ENCODE measurements at places on chromosomes 1 and 21.
A peak's percentile ranks its signal among the peaks of the same experiment; 100 is the strongest.

DNA sequence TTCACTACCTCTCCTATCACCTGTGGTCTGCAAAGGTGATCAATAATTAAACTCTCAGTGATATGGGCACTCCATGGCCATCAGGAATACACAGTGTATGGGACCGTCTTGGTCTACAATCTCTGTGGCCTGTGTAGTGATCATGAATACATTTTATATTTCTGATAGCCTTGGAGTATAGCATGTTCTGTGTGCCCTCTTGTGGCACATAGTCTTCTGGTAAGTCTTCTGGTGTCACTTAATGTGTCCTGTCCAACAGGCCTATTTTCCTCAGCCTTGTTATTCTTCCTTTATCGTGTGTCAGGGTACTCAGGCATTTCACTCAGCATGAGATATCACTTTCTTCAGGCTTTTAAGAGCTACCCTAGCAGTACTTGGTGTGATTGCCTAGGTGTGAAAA, 393.6 kb downstream of the AGBL4 start:
- DNase-seq, result no peak

GRCh38 chr1:41653574-41653973, 169.1 kb upstream of the EDN2 start:
- no peak for DNase-seq

DNA sequence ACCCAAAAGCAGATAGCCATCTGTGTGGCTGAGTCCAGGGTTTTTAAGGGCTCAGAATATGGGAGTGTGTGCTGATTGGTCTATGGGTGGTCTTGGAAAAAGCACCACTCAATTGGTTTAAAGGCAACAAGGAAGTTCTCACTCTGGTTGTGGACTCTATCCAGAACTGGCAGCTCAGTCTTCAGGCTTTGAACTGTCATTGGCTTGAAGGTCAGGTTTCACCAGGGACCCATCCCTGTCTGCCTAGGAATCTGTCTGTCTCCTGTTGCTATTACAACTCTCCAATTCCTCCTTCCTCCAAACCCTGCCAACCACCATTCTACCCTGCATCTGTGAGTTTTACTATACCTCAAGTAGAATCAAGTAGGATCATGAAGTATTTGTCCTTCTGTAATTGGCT, 341.7 kb upstream of the ADGRL2 start:
- no peak for DNase-seq

DNA sequence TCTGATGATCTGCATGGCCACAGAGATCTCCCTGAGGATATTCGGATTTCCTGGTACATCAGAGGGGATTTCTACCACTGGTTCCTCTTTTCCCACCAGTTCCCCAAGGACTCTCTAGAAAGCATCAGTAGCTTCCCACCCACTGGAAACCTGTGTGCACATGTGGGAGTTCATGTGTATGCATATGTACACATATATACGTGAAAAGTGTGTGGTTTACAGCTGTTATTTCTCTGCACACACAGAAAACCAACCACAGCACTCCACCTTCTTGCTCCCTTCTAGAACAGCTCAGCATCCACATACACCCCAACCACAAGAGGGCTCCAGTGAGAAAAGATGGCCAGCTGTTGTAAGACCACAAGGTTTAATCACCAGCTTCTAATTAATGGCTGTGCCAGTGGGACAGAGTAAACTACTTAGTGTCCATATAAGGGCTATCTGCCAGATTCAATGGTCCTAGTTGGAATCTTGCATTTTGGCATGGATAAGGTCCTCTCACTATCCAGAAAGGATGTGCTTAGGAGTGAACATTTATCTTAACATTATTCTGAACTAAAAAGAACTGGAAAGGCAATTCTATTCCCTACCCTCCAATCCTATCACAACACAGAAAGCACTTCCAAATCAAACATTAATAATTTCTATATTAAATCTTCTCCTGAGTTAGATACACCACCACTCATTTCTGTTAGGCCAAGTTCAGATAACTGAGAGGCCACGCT, 24.1 kb downstream of the GPR3 start:
- DNase-seq, result no peak

GRCh38 chr1:59967141-59967697, 40.6 kb upstream of the CYP2J2 start:
- no peak for DNase-seq

- DNase-seq, result no peak
These were observed 423.1 kb downstream of the HLX start for GRCh38 chr1:221302357-221302756.

GRCh38 chr1:160797271-160797709, 1.3 kb downstream of the LY9 start:
- no peak for DNase-seq

GRCh38 chr1:12416101-12416500, 186.3 kb downstream of the VPS13D start:
- no peak for DNase-seq

- DNase-seq, result no peak
These were observed 63.2 kb downstream of the SYDE2 start for GRCh38 chr1:85137660-85138059.

GRCh38 chr1:163932901-163933300, 611.1 kb downstream of the NUF2 start:
- DNase-seq, result no peak

GRCh38 chr1:109279615-109280278, 3.2 kb downstream of the PSRC1 start:
- DNase-seq, result no peak

GRCh38 chr1:65105596-65105995, 42.4 kb upstream of the AK4 start:
- no peak for DNase-seq

- DNase-seq, result no peak
These were observed 62.7 kb upstream of the BCL10 start for GRCh38 chr1:85339089-85339488.

DNA sequence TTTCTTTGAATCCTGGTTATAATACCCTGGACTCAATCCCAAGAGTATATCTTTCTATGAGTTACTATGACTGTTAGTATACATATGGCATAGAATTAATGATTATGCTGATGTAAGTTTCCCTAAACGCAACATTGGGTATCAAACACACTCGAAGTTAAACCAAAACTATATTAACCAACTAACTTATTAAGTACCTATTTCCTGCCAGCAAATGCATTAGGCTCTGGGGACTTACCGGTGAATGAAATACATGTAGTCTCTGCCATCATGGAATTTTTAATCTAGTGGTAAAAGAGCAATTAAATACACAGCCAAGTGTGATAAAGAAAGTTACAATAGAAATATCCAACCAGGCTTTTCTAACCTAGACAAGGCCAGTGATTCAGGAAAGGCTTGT, 193.6 kb upstream of the ADGRL2 start:
- no peak for DNase-seq

GRCh38 chr1:116878804-116879477, 30.8 kb upstream of the PTGFRN start:
- no peak for DNase-seq

DNA sequence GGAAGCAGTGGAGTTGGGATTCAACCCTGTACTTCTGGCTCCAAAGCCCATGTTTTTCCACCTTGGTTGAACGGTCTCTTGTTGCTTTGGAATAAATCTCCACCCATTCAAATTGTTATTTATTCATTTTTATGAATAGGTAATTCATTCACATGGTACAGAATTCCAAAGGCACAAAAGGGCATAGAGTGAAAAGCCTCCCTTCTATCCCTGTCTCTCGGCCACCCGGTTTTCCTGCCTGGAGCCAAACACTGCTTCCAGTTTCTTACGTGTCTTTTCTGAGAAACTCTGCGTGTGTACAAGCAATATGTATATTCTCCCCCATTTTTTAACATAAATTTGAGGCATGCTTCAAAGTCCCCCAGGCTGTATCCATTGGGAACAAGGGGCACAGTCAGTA, 3.9 kb downstream of the EXTL1 start:
- DNase-seq, result no peak

GRCh38 chr1:247008406-247008799, 546 bp upstream of the ZNF695 start:
- DNase-seq, result no peak

GRCh38 chr1:70779571-70779970, 268.0 kb downstream of the PTGER3 start:
- no peak for DNase-seq

- DNase-seq, result peak; percentile 49
These were observed 2.8 kb downstream of the KCNJ9 start for GRCh38 chr1:160083968-160084770.

DNA sequence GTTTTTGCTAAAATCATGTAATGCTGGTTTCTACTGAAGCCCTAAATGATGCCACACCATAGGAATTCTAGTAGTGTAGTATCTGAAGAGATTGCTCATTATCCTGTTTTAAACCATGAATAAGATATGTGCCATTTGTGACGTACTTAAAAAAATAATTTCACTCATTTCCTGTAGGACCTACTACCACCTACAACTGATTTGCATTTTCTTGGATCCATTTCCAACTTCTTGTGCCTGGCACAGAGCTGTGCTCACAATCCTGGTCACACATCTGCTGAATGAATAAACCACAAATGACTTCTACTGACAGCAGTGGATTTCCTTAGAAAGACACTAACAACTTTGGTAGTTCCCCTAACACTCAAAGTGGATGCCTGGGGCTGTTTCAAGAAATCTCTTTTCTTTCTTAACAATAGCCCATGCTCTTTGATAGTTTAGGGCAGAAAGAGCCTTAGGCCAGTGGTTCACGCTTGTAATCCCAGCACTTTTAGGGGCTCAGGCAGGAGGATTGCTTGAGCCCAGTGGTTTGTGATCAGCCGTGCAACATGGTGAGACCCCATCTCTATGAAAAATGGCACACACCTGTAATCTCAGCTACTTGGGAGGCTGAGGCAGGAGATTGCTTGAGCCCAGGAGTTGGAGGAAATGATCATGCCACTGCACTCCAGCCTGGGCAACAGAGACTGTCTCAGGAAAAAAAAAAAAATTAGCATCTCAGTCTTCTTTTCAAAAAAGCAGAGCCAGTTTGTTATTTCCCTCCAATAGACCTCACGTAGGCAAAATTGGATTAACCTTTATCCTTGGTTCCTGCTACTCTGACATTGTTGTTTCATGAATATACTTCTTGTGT, 13.0 kb upstream of the BATF3 start:
- no peak for DNase-seq

DNA sequence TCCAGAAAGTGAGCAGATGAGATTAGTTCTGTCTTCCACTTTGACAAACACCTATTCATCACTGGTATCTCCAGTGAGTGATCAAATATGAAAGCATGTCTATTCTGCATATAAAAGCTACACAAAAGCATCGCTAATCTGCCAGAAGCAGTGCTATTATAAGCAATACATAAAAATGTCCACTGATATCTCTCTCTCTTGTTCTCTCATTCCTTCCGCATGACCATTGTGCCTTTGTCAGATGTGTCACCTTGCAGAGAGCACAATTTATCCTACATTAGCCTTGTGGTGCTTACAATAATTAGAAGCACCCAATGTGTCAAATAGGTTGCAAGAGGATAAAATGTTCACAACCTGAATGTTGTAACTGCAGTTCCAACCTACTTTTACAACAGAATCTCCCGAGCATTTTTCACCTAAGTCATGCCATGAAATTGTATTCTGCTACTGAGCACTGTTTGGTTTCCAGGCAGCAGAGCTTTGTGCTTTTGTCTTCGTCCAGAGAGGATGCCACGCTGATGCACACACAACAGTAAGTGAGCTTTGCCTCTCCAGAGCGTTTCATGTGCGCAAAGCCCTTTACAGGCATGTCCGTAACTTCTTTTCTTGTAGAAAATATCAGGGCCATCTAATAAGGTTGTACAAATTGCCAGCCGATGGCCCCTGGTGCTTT, 198.7 kb upstream of the PLD5 start:
- no peak for DNase-seq

DNA sequence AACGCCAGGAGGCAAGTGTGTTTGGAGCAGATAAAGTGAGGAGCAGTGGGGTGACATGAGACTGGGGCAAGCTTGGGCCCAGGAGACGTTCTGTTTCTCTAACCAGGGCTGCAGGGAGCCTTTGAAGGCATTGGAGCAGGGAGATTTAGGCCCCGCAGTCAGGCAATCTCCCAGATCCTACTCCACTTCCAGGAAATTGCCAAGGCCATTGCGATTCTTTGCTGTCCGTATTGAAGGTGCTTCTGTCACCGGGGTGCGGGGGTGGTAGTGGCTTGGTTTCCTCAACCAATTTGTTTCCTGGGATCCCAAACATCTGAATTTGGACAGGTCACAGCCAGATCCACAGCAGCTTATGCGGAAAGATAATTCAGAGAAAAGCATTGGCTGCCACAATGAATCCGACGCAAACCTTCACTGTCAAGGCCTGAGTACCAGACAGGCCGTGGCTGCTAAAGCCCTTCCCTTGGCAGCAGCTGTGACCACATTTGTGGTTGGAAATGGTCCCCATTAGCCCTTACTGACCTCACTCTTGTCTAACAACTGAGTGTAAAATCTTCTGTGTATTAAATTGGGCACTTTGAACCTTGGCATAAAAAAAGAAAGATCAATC, 385.6 kb downstream of the PTPRU start:
- DNase-seq, result no peak

- no peak for DNase-seq
These were observed 14.0 kb downstream of the ZBTB40 start for GRCh38 chr1:22465671-22466070.

DNA sequence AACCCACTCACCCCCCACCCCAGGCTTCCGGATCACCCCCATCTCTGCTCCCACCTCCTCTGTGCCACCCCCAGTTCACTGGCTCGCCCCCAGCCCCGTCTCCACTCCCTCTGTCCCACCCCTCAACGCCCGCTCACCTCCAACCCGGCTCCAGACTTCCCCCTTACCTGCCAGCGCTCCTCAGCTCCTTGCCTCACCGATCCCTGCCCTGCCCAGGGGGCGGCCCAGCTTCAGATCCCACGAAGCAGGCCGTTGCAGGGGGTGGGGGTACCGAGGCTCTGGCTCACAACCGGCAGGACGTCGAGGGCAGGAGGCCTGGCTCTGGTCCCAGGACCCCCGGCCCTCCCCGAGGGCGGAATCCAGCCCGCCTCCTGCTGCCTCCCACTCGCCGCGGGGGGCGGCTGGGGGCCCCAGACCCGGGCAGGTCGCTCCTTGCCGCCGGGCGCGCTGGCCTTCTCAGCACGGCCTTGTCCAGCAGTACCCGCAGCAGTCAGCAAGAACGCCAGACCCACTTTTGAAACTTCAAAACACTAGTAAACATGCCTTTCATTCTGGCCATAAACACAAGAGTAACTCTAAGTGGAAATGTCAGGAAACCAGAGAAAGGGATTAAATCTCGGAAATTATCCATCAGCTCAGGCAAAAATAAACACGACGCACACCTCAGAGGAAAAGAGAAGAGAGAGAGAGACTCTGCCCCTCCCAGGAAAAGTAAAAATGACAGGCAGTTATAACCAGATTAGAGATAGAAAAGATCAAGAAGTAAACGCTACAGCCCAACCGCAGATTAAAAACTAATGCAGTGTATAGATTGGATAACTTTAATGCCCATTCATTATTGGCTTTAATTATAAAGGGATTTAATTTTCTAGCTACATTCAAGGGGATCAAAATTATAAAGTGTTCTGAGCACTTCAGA, 1.0 kb upstream of the FAM89A start:
- DNase-seq, result no peak

DNA sequence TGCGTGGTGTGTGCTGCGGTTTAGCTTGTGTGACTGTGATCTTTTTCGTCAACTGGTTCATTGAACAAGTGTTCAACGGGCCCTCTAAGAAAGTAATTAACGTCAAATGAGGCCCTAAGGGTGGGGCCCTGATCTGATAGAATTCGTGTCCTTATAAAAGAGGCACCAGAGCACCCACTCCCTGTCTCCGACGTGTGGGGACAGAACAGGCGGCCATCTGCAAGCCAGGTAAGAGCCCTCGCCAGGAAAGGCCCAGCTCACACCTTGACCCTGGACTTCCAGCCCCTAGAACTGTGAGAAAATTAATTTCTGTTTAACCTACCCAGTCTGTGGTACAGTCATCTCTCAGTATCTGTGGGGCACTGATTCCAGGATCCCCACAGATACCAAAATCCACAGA, 20.4 kb upstream of the SAMD11 start:
- DNase-seq, result no peak

Data from activated naive CD4-positive, alpha-beta T cell (primary cell).